ENCODE measurements at places on chromosomes 11 and 22.

DNA sequence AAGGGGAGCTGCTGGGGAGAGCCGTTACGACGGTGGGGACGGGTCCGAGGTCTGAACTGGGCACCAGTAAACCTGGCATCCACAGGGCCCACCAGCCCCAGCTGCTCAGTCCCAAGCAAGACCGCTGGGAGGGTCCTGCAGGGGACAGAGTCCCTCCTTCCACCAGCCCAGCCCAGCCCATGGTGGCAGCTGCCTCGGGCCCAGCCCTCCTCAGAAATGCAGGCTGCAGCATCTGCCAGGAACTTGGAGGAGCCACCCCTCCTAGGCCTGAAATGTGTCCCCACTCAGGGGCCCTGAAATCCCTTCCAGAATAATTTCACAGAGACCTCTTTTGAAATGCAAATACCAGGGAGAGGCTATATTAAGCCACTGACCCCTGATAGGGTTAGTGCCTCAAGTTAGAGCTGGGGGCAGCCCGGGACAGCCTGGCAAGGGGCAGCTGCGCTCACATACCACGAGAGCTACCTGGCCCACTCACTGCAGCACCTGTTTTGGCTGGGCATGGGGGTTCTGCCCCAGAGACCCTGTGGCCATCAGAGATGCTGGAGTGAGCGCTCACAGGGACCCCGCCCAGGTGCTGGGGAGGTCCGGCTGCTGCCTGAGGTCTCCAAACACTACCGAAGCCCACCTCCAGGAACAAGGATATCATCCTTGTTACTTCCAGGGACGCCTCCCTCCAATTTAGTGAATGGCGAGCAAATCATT lies 53.1 kb downstream of the CELSR1 start:
- no peak for DNase-seq

DNA sequence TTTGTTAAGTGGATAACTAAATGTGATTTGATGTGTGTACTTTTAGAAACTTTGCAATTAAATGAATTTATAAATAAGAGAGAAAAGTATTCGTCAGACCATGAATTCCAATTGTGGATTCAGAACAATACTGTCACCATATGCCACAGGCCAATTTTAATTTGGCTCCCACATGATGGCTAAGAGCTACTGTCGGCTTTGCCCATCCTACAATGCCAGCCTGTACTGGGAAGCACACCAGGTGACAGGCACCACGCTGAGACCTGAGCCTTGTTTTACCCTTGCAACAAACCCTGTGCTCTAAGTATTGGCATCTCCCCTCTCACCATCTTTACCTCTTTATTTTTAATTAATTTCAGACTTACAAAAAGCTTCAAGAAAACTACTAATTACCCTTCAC lies 14.0 kb downstream of the RAB30 start:
- no peak for DNase-seq

DNA sequence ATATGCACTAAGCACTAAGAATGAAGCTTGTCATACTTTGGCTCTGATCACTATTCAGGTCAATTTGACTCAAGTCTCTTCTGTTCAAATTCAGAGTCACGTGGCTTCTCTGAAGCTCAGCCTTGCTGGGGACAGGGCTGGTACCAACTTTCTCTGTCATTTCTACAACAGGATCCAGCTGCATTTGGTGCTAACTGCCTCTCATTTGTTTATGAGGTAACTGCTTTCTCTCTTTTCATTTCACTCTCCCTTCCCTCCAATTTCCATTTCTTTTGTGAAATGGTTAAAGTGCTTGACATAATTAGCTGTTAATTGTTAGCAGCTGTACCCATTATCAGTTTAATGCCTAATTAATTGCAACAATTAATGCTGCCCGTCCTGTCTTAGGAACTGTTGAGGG lies 259.7 kb upstream of the PLET1 start:
- no peak for DNase-seq

DNA sequence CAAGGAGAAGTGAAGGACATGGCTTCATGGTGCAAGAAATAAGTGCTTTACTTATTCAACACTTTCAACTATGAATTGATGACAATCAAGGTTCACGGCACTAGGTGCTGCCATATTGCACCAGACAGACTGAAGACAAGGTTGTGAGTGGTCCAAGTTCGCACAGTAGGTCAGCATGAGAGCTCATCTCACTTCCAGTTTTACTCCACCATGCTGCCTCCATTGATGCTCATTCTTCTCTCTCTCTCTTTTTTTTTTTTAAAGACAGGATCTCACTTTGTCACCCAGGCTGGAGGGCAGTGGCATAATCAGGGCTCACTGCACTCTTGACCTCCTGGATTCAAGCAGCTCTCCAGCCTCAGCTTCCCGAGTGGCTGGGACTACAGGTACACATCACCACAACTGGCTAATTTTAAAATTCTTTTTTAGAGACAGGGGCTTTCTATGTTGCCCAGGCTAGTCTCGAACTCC lies 47.7 kb downstream of the EHF start:
- DNase-seq: no peak

- no peak for DNase-seq
Observed at GRCh38 chr22:23683545-23683944, 7.3 kb upstream of the RGL4 start.

GRCh38 chr11:76307396-76307795 lies 73.5 kb downstream of the THAP12 start:
- DNase-seq: no peak

GRCh38 chr11:84763931-84764330 lies 863.2 kb downstream of the DLG2 start:
- DNase-seq: no peak

DNA sequence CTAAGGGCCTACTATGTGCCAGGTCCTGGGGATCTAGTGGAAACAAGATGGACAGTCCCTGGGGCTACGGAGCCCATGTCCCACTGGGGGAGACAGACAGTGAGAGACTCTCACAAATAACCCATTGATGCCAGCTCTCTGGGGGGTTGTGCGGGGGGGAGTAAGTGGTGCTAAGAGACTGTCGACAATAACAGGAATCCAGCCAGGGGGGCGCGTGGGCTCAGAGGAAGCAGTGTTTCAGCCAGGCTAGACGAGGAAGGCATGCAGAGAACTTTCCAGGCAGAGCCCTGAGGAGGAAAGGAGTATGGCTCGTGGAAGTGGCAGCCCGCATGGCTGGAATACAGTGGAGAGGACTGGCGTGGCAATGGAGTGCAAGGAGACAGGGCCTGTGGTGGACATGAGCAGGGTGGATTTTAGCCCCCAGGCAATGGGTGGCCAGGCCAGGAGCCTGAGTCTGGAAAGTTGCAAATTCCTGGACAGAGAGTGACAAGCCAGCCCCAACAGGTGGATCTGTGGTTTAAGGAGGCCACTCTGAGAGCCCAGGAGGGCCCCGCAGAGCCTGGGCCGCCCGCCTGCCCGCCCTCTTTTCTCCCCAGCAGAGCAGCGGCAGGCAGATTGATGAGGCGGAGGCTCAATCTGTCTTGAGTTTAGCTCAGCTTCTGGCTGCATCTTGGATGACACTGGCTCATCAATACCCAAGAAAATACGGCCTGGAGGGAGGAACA lies 40.0 kb upstream of the TCF20 start:
- DNase-seq: no peak

DNA sequence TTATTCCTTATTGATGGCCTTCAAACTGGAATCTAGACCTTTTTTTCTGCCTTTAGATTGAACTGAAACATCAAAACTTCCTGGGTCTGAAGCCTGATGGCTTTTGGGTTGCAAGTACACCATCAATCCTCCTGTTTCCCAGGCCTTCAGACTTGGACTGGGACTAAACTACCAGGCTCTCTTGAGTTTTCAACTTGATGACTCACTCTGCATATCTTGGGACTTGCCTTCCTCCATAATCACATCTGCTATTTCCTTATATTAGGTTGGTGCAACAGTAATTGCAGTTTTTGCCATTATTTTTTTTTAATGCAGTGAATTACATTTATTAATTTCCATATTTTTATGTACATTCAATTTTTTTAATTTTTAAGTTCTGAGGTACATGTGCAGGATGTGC lies 7.0 kb downstream of the OR51B5 start:
- DNase-seq: peak; percentile 32

GRCh38 chr11:10892250-10892649 lies 34.4 kb upstream of the ZBED5 start:
- no peak for DNase-seq

DNA sequence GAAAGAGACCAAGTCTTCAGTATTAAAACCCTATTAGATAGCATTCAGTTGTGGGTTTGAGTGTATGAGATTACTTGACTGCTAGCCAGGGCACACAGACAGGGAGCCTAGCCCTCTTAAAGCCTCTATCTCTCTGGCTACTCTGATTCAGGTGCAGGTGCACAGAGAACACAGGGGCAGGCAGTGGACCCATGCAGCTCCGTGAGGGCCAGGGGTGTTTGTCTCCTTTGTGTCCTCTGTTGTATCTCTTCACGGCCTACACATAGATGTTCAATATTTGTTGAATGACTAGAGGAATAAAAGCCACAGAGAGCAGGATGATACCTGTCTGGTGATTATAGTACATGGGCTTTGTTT lies 21.5 kb upstream of the AIFM3 start:
- DNase-seq: no peak

DNA sequence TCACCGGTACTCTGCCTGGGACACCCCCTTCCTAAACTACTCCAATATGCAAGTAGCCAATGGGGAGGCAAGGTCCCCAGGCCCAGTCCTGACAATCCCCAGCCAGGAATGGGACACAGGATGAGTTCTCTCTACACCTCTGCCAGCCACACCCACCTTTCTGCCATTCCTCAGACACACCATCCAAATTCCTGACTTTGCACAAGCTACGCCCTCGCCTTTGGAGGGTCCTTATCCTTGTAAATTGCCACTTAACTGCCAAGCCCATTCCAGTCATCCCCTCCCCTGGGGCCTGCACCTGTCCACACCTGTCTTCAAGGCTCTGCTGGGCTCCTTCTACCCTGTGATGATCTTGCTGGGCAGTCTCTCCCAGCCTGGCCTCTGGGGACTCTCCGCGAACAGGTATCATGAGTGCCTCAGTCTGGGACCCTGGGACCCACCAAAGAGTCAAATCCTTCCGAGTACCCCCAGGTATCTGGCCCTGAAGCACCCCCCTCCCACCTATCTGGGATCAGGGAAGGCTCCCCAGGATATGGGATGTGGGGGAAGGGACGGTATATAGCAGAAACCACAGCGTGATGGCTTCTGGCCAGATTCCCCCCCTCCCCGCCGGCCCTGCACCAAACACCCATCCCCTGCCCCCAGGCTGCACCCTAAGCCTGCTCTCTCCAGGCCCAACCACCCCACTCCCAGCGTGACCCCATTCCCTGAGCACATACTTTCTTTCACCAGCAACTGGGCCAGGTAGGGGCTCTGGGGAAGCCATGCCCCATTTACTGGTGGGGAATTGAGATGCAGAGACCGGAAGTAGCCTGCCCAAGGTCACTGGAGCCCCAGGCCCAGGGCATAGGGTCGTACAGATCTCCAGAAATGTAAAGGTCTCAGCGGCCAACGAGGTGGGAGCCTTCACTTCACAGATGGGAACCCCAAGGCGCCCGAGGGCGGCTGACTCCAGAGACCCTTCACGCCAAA lies 806 bp downstream of the ARAP1 start:
- DNase-seq: no peak

DNA sequence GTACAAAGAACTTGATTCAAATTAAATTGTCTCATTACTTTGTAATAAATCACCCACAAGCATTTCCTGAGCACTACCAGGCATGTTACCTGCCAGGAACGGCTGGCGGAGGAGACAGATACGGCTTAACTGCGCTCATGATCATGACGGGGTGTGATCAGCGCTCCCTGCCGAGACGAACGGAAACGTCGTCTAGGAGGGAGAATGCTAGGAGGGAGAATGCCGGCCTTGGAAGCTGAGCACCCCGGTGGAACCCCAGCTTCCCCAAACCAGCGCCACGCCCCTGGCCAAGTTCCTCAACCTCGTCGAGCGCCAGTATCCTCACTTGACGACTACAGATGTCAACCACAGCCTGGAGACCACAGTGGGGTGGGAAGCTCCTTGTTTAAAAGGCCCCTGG lies 272.8 kb downstream of the CTTN start:
- no peak for DNase-seq
